ENCODE measurements at places on chromosomes 6 and 20. TPM values are rescaled to one million over a fixed set of nuclear protein-coding genes. Genes with fewer than 3 reads are reported as not detected.

SGK1 gene
- total RNA-seq = 176 TPM

MAS1 gene
- under 0.01 TPM for total RNA-seq

PPP1R14C gene
- 18.3 TPM for total RNA-seq

EYA2 gene
- 0.59 TPM for total RNA-seq

DBNDD2 gene
- total RNA-seq = 10.3 TPM

SCGN gene
- 0.89 TPM for total RNA-seq

IL17A gene
- not detected for total RNA-seq

PAK5 gene
- 0.30 TPM for total RNA-seq

GJA1 gene
- 431 TPM for total RNA-seq

PI16 gene
- total RNA-seq = 10.1 TPM

GSTA2 gene
- not detected for total RNA-seq

POM121L2 gene
- not detected for total RNA-seq

CTCFL gene
- total RNA-seq = 0.10 TPM

C4A gene
- 5.8 TPM for total RNA-seq

CENPQ gene
- 8.0 TPM for total RNA-seq

SLC44A4 gene
- 0.10 TPM for total RNA-seq

TMEM244 gene
- 4.2 TPM for total RNA-seq

TMEM74B gene
- total RNA-seq = 2.5 TPM

CAGE1 gene
- not detected for total RNA-seq

RBBP8NL gene
- 0.59 TPM for total RNA-seq

SLA2 gene
- 0.39 TPM for total RNA-seq

COL21A1 gene
- total RNA-seq = 79.8 TPM

C20orf204 gene
- 0.39 TPM for total RNA-seq

ZGPAT gene
- 9.8 TPM for total RNA-seq

TPMT gene
- total RNA-seq = 5.9 TPM

MUCL3 gene
- not detected for total RNA-seq

MEP1A gene
- total RNA-seq = not detected

HELZ2 gene
- 19.8 TPM for total RNA-seq

SLC32A1 gene
- total RNA-seq = not detected

TULP1 gene
- total RNA-seq = 0.39 TPM

All from skin of body (tissue), 3 donors.